ENCODE measurements at places on chromosomes 11 and 22.

- no peak for DNase-seq
These were observed 861.3 kb downstream of the TBC1D22A start for GRCh38 chr22:47623763-47624148.

GRCh38 chr11:119166368-119167076 lies 2.0 kb upstream of the NLRX1 start:
- DNase-seq: no peak

DNA sequence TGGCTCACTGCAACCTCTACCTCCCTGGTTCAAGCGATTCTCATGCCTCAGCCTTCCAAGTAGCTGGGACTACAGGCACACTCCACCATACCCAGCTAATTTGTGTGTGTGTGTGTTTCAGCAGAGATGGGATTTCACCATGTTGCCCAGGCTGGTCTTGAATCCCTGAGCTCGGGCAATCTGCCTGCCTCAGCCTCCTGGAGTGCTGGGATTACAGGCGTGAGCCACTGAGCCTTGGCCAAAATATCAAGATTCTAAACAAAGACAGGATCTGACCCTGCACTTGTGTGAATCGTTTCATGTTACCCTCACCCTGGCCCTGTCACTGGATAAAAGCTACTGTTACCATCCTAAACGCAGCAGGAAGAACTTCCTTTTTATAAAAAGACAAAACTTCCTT lies 15.6 kb upstream of the THY1 start:
- no peak for DNase-seq

GRCh38 chr22:35467681-35468434 lies 67.9 kb downstream of the MCM5 start:
- DNase-seq: no peak

- DNase-seq: no peak
These were observed 48.5 kb upstream of the PPP2R1B start for GRCh38 chr11:111814557-111815320.

DNA sequence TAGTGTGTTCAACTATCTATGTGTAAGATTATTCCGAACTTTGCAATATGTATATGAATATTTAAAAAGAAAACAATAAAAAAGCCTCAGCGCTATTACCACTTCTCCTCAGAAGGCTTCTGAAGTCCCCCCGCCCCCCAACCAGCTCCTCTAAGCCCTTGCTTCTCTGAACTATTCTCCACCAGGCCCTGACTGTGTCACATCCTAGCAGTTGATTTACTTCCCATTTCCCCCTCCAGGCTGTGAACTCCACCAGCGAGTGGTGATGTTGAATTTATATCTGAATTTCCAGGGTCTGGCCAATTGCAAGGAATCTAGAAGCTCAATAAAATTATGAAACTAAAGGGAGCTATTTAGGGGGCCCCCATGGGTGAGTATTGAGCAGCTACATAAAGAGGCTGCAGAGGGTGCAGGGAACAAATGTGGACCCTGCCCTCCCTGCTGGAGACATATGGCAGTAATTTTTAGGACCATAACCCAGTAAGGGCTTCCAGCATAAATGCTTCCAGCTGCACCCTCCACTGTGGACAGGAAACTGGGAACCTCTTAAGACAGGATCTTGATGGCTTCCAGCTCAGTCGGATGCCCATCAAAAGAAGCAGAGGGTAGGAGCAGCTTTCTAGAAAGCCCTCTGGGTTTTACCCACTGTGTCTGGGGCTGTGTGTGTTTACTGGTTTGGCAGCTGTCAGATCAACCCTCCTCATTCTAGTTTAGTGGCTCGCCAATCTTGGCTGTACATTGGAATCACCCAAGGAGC lies 81.4 kb downstream of the TIMP3 start:
- DNase-seq: no peak

DNA sequence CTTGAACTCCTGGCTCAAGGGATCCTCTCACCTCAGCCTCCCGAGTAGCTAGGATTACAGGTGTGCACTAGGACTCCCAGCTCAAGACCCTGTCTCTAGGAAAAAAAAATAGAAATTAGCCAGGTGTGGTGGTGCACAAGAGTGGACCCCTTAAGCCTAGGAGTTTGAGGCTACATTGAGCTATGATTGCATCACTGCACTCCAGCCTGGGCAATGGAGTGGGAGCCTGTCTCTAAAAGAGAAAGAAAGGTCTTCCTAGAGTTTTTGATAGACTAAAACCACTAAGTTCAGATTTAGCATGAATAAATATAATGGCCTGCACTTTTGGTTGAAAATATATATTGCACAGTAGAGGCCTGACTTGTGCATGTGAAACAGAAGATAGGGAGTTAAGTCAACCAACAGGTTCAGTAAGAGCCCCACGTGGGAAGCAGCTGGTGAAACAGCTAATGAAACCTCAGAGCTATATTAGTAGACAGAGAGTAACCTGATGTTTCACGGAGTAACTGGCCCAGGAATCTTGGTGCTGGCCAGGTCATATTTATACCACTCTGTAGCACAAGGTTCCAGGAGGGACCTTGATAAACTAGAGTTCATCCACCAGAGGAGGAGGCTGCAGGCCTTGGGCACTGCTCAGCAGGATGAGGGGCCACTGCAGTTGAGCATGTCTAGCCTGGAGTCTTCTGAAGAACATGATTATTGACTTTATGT lies 4.6 kb upstream of the MICAL3 start:
- DNase-seq: no peak

GRCh38 chr11:17720796-17721171 lies 1.4 kb downstream of the MYOD1 start:
- DNase-seq: no peak

DNA sequence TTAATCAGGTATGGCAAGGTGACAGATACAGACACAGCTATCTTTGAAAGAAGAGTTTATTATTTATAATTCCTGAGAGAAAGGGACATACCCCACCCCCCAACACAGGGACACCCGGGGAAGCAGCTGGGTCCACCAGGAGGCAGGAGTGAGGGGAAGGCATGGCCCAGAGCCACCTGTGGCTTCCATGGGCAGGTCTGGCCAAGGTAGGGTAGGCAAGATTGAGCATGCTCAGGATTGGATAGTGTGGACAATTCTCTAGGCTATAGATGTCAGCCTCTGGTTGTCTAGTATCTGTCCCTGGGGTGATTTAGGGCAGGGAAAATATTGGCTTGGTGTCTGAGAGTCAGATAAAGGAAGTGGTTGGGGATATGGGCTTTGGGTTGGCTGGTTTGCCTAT lies 27.5 kb upstream of the SMIM35 start:
- DNase-seq: no peak

GRCh38 chr11:9489080-9489765 lies 28.4 kb downstream of the ZNF143 start:
- no peak for DNase-seq

DNA sequence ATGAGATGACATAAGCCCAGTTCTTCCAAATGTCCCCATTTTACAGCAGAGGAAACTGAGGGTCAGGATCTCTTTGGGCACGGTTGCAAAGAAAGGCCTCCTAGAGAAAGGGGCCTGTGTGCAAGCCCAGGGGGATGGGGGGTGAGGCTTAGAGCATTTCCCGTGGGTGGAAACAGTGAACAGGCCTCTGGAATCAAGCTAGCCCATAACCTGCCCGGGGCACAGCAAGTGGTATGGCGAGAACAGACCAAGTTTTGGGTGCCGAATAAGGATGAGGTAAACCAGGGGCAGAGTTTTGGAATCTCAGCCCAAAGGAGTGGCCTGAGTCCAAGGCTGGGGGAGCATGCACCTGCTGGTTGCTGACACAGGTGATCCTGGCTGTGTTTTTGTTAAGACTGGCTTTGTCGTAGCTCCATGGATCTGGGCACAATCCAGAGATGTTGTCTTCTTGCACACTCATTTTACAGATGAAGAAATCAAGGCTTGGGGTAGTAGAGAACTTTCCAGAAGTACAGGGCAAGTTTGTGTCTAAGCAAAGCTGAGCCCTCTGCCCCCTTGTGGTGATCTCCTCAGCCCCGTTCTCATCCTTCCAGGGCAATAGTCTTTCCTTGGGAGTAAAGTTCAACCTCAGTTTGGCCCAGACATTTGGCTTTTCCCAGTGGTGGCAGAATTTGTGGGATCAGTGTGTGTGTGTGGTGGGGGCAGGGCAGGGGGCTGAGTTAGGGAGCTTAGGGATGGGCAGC lies 53.5 kb upstream of the MYEOV start:
- DNase-seq: no peak

DNA sequence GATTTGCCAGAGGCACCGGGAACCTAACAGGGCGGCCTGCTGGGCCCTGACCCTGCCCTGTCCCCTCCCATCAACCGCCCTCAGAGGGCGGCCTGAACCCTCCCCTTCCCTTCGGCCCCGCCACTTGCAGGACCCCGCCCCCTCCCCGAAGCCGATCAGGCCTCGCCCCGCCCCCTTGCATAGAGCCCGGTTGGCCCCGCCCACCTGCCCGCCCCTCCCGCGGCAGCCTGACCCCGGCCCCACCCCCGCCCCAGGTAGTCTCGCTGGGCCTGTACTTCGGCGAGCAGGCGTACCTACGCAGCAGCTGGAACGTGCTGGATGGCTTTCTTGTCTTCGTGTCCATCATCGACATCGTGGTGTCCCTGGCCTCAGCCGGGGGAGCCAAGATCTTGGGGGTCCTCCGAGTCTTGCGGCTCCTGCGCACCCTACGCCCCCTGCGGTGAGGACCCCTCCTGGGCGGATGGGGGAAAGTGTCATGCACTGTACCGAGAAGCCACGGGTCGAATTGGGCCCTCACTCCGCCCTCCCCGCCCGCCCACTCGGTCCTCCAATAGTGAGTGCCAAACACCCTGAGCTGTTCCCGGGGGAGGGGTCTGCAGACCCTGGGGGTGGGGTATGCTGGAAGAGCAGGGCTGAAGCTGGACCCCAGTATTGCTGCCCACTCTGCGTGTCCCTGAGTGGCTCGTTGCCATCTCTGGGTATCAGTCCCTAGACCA lies 94.1 kb downstream of the CACNA1I start:
- peak; percentile 21 for DNase-seq

GRCh38 chr11:132743601-132744000 lies 788.7 kb downstream of the OPCML start:
- DNase-seq: no peak

DNA sequence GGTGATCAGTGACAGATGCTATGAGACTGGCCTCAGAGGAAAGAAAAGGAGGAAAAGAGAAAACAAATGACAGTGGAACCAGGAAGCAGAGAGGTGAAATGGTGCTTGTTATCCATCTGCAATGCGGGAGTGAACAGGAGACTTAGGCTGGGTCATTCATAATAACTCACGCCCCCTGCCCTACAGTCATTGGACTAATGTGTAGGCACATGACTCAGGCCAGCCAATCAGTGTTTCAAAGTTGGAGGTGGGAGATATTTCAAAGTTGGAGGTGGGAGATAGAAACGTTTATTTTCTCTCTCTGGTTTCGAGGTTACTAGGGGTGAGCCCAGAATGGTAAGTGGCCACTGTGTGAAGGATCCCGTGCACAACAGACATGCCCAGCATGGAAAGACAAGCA lies 30.3 kb downstream of the SLC22A6 start:
- DNase-seq: no peak

GRCh38 chr11:931385-931784 lies 5.7 kb downstream of the AP2A2 start:
- no peak for DNase-seq

DNA sequence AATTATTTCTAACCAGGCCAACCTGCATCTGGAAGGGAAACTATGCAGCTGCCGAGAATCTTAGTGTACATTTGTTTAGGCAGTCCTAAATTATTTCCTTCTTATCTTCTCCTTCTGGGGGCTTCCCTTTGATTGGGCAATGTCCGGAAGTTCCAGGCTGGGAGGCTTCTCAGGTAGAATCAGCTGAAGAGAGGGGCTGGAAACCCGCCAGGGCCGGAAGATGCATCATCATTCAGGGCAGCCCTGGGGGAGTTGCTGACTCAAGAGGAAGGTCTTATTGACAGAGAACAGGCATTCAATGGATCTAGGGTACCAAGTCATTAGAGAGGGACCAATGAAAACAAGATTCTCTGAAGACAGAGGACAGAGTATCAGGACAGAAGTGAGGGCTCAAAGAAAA lies 150.7 kb downstream of the BLID start:
- DNase-seq: no peak

- no peak for DNase-seq
These were observed 30.1 kb upstream of the FIBIN start for GRCh38 chr11:26963764-26964163.

GRCh38 chr22:42283278-42284201 lies 13.1 kb upstream of the TCF20 start:
- DNase-seq: no peak

DNA sequence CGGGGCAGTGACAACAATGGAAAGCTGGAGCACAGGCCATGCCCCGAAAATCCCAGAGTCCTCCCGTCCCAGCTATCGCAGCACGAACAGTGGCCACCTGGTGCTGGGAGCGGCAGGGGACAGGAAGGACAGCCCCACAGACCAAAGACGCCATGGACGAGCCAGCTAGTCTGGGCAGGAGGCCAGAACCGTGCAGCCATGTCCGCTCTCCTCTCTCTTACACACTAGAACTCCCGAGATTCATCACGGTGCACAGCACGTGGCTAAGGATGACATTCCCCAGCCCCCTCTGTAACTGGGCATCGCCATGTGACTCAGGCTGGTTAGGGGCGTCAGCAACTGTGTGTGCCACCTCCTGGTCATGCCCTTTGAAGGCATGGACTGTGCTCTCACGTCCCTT lies 4.6 kb downstream of the CDPF1 start:
- no peak for DNase-seq

- no peak for DNase-seq
These were observed 62.3 kb upstream of the SCUBE2 start for GRCh38 chr11:9153651-9154050.

DNA sequence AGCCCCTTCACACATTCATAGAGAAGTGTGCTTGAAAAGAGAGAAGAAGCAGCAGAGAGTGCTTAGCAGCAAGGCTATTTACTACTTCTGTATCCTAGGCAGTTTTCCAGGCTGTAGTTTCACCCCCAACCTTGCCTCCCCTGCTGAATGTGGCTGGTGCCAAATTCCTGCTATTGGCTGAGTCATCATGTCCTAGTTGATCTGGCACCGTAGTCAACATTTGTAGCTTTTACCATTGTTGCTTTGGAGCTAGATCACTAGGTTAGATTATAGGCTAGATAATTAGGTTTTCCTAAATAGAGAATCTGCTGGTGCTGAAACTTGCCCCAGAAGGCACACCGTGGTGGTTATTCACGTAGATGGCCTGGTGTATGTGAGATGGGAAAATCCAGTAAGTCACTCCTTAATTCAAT lies 32.7 kb downstream of the ARHGAP42 start:
- DNase-seq: no peak

GRCh38 chr11:107821199-107821927 lies 37.2 kb downstream of the SLC35F2 start:
- DNase-seq: no peak

DNA sequence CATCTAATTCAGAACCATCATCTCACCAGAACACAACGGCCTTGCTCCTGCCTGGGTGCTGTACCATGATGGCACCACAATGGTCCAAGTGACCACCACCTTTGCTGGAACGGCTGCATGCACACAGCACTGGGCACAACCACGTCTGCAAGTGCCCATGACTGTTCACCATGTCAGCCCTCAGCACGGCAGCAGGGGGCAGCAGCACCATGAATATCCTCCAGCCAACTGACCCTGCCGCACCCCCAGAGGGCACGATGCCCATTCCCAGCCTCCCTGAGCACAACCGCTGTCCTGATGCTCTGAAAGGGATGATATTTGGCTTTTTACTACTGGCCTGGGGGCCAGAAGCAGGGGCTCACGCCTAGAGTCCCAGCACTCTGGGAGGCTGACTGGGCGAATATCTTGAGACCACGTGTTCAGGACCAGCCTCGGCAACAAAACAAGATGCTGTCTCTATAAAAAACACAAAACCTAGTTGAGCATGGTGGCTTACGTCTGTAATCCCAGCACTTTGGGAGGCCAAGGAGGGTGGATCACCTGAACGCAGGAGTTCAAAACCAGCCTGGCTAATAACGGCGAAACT lies 25.7 kb downstream of the DRD4 start:
- DNase-seq: peak; percentile 16

Measured in activated CD8-positive, alpha-beta memory T cell treated with anti-CD3 and anti-CD28 coated beads for 1 hour (primary cell).